ENCODE measurements at places on chromosomes 2 and 18.

DNA sequence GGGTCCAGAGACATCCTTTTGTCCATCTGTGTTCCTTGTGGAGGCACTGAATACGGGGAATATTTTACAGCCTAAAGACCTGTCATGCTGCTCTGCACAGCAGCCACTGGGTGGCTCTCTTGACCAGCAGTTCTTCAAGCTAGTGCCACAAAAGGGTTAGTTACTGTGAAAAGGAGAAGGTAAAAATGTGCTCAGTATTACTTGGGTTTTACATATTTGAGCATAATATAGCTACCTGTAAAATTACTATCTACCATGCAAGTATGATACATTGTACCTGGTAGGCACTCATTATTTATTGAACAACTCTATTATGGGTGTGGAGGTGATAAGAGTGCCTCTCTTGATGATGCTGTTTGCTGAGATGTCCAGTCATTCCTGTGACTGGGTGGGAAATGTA lies 23.6 kb downstream of the FZD5 start:
- DNase-seq = no peak

DNA sequence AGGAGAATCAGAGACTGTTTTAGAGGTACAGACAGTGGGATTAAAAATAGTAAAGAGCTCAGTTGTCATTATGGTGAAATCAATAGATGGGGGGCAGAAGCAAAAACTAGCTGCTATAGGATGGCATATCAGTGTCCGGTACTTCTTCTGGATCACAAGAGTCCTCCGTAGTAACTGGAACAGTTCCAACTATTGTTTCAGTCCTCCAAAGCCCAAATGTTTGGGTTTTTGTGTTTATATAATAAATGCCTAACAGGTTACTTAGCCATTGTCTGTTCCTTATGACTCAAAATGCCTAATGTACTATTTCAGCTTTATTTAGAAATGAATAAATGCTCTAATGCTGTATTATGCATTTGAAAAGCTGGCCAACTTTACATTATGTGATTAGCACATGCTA lies 401.2 kb downstream of the PTH2R start:
- no peak for DNase-seq

DNA sequence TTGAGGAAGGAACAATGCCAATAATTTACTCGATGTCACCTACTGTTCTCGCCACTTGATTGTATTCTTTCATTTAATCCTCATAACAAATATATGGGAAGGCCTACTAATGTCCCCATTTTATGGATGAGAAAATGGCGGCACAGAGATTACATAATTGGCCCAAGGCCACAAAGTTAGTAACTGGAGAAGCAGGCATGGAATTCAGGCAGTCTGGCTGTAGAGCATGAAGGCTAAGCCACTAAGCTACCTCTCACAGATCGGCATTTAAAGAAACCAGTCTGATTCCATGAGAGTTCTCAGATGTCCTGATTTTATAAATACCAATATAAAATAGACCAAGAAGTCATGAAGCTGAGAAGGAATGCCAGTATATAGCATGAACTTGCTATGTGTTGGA lies 121.8 kb upstream of the EPAS1 start:
- no peak for DNase-seq

DNA sequence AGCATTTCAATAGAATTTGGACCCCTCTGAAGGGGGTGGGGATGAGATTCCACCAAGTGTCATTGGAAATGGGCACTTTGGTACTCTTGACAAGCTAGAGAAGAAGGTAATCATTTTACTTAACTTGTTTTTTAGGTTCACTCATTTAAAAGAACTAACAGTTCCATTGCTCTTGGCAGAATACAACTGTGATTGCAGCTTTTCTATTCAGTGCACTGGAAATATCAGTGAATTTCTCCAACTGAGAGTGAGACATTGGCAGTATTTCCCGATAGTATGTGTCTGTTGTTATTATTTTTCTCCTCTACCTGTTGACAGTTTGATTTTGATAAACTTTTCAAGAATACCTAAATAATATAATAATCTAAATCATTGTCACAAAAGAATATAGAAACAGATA lies 1356.7 kb upstream of the NXPH2 start:
- DNase-seq = no peak

DNA sequence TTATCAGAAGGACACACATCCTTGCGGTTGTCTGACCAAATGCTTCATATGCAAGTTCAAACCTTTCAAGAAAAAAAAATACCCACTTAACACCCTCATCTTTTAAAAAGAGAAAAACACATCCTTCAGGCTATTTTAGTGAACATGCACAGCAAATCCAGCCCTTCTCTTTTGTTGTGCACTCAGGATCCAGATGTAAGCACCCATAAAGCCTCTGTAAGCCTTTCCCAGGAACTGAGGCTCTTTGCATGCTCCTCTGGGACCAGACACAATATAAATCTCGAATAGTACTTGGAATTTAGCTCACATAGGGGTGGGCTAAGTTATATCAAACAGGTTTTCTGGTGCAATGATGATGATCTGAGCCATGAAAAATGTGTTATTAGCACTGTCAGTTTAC lies 308.8 kb upstream of the FAM98A start:
- no peak for DNase-seq

- DNase-seq = no peak
Measured at GRCh38 chr18:70232261-70232660, 26.8 kb upstream of the RTTN start.

GRCh38 chr18:51425889-51426288 lies 228.4 kb upstream of the MEX3C start:
- no peak for DNase-seq

GRCh38 chr2:240593026-240593702 lies 6.6 kb downstream of the CAPN10 start:
- DNase-seq = no peak

DNA sequence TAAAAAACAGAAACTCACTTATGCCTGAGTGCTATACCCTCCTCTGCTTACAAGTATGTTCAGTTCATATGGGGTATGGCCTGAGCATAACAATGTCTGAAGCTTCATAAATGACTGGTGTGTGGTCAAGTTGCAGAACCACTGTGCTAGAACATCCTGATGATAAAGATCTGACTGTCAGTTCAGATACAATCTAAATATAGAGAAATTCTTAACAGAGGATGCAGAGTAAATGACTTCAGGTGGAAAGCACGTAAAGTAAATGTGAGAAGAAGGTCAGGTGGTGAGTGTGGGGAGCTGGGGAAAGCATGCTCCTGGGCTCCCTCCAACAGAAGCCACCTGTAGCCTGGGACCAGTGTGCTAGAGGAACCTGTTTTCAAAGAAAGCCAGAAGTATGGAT lies 926.2 kb downstream of the TSN start:
- no peak for DNase-seq

DNA sequence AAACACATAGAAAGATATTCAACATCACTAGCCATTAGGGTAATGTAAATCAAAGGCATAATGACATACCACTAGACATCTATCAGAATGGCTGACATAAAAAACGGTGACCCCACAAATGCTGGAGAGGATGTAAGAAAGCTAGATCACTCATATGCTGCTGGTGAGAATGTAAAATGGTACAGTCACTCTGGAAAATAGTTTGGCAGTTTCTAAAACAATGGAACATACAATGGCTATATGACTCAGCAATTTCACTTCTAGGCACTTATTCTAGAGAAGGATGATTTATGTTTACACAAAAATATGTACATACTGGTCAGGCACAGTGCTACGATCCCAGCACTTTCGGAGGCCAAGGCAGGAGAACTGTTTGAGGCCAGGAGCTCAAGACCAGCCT lies 87.3 kb downstream of the COLEC12 start:
- DNase-seq = no peak

GRCh38 chr2:21467910-21468309 lies 344.1 kb downstream of the TDRD15 start:
- DNase-seq = no peak

DNA sequence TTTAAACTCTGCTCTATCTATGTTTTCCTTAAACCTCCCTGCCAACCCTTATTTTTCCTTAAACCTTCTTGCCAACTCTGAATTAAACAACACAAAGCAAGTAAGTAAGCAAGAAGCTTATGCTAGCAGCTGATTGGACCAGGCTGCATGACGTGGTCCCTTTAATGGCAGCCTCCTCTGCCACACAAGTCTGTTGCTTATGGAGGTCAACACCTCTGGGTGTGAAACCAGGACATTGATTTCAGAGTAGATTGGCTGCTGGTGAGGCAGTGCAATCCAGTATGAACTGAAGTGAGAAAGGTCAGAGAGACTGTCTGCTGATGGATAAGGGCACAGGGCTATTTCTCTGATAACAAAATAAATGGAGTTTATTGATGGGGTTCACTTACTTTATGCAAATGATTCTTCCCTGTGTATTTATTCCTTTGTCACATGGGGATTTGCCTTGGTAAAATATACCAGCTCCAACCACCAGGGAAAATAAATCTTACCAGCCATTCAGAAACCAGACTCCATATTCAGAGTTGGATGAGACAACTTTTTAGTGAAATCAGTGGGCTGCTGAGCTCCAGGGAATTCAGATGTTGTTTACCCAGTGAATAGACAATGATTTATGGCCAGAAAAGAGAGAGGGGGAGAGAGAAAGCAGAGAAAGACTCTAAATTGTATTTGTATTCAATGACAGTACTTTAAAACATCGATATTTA lies 112.2 kb upstream of the NCKAP5 start:
- DNase-seq = no peak

GRCh38 chr18:57805117-57805516 lies 2.0 kb upstream of the ATP8B1 start:
- DNase-seq = no peak

DNA sequence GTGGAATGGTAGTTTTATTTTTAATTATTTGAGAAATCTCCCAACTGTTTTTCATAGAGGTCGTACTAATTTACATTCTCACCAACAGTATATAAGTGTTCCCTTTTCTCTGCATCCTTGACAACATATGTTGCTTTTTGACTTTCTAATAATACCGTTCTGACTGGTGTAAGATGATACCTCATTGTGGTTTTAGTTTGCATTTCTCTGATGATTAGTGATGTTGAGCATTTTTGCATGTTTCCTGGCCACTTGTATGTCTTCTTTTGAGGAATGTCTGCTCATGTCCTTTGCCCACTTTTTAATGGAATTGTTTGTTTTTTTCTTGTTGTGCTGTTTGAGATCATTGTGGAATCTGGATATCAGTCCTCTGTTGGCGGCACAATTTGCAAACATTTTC lies 242.5 kb downstream of the ZNF521 start:
- DNase-seq = no peak

- no peak for DNase-seq
Measured at GRCh38 chr2:228846161-228846560, 424.9 kb downstream of the PID1 start.

GRCh38 chr18:69677595-69677994 lies 270.1 kb downstream of the CD226 start:
- no peak for DNase-seq

GRCh38 chr2:55618275-55619055 lies 1.0 kb upstream of the PPP4R3B start:
- peak; percentile 43 for DNase-seq

DNA sequence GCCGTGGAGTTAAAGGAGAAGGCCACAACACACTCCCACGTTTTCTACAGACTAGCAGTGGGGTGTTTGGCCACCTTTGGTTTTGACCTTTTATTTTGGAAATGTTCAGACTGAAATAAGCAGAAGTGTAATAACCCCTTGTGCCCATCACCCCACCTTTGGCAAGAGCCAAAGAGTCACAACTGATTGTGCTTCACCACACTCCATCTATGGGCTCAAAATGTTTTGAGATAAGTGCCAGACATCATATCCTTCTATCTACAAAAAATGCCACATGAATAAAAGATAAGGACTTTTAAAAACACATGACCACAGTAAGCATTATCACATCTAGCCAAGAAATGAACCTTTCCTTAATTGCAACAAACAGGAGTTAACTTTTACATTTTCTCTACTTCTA lies 9.9 kb upstream of the GPR35 start:
- DNase-seq = no peak

GRCh38 chr18:58315739-58316215 lies 271.8 kb downstream of the NEDD4L start:
- DNase-seq = no peak

GRCh38 chr2:46001741-46002506 lies 295.3 kb upstream of the EPAS1 start:
- DNase-seq = no peak

All from stimulated activated CD4-positive, alpha-beta T cell treated with anti-CD3 and anti-CD28 coated beads, Interleukin-4, amount 100 ng/mL, for 48 hours (primary cell).